ENCODE measurements at places on chromosomes 1 and 21.

DNA sequence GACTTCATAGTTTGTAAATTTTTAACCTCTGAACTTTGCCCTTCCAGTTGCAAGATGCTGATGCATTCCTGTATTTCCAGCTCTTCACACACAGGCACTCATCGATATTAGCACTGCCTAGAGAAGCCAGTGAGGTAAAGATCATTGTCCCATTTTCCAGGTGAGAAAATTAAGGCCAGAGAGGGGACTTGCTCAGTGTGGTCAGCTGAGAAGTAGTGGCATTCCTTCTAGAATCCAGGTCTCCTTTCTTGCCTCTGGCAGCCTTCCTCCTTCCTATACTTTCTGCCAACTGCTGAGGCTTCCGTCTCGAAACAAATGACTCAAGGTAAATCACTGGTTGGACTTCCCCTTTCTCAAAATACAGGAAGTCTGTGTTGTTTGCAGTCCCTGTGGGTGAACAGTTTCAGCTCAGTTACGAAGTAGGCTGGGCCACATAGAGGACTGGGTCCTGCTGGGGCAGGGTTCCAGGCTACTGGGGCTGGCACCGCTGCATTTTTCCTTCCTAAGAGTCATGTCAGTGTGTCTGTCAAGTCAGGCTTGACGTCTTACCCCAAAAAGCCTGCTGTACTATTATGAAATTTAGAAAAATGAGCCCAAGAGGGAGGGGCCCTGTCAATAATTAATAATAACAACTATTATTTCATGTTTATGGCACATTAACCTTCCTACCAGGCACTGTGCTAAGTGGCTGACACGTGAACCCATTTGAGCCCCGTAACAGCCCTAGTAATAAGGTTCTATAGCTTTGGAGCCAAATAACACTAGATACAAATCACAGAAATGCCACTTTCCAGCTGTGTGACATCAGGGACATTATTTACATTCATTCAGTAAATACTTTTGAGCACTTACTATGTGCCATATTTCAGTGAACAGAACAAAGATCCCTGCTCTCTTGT is 16.6 kb upstream of the RNF19B start:
- DNase-seq = peak; percentile 18

DNA sequence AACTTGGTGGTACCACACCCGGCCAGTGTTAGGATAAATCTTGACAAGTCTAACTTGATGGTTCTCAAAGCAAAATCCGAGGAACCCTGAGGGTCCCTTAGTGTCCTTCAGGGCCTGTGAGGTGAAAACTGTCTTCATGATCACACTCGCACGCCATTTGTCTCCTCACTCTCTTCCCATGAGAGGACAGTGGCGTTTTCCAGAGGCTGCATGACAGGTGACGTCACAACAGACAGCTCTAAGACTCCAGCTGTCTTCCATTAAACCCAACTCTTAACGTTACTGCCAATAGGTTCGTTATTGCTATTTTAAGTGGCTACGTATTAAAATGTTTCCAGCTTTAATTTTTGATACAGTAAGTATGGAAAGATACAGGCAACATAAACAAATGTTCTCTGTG is 13.8 kb downstream of the CFAP74 start:
- no peak for DNase-seq

- DNase-seq = no peak
These were observed 10.9 kb upstream of the LRRC3 start for GRCh38 chr21:44444286-44444931.

DNA sequence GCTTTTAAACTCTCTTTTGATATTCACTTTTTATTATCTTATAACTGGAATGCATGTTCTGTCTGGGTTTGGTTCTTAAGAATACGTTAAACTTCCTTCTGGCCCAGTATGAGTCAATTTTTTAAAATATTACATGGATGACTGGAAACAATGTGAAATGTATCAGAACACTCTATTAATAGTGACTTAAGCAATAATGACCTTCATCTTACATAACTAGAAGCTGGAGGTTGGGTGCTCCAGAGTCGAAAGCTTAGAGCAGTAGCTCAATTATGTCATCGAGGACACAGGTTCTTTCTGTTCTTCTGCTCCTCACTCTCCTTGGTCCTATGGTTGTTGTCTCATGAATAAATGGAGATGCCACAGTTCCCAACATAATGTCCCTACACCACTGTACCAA is 91.6 kb upstream of the FOXD3 start:
- DNase-seq = no peak

DNA sequence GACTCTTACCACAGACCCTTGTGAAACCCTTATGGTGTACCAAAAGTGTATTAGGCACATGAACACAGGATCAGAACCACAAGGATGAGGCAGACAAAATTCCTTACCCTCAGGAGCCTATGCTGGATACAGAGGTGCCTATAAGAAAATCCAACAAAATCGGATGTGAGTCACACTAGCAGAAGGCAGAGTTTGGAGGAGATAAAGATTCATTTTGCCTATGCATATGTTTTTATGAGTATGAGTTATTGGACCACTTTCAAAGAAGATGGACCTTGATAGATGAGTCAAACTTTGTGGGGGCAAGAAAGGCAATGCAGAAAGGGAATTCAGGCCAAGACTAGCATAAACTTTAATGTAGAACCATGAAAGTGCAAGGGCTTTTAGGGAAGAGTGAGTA is 17.0 kb downstream of the CAMK1G start:
- no peak for DNase-seq

DNA sequence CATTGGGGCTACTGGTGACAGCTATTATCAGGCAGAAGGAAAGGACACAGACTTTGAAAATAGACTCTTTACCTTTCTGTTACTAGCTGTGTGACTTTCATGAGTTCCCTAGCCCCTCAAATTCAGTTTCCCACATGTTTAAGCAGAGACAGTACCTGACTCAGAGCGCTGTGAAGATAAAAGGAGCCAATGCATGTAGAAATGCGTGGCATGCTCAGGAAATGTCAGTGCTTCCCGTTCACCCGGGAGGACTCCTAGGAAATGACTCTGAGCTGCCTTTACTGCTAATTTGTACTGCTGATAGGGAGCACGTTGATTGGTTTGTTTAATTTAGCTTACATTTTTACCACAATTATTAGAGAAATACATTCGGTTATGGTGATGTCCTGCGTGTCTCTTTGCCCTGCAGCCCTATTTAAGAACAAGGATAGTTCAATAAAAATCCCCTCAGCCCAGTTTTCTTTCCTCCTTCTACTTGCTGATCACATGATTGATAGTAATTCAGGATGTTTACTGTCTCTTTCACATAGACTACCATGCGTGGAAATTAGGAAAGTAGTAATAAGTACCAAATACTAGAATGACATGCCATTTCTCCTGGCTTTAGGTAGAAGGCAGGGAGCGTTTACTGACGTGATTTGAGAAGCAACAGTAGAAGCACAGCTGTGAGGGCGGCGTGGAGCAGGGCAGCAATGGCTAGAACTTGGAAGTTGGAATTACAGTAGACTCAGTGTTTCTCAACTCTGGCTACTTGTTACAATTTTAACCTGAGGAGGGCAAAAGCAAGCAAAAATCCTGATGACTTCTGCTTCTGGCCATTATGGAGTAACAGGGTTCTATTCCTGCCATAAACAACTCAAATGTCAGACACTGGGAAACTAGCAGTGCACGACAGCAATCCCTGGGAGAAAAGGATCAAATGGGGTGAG is 15.9 kb downstream of the PDIK1L start:
- no peak for DNase-seq

All from stimulated activated CD8-positive, alpha-beta memory T cell treated with anti-CD3 and anti-CD28 coated beads, Interleukin-15, amount 100 ng/mL, for 4 hours (primary cell).